Stimulated activated CD8-positive, alpha-beta memory T cell treated with anti-CD3 and anti-CD28 coated beads, Interleukin-4, amount 100 ng/mL, for 4 hours (primary cell): ENCODE measurements at places on chromosomes 6 and 20.

- no peak for DNase-seq
These were observed 16.3 kb upstream of the SERPINB9 start for GRCh38 chr6:2919401-2919800.

- DNase-seq: no peak
These were observed 15.6 kb downstream of the ENPP1 start for GRCh38 chr6:131823276-131823902.

GRCh38 chr20:44990957-44991356 is 24.6 kb downstream of the STK4 start:
- no peak for DNase-seq

DNA sequence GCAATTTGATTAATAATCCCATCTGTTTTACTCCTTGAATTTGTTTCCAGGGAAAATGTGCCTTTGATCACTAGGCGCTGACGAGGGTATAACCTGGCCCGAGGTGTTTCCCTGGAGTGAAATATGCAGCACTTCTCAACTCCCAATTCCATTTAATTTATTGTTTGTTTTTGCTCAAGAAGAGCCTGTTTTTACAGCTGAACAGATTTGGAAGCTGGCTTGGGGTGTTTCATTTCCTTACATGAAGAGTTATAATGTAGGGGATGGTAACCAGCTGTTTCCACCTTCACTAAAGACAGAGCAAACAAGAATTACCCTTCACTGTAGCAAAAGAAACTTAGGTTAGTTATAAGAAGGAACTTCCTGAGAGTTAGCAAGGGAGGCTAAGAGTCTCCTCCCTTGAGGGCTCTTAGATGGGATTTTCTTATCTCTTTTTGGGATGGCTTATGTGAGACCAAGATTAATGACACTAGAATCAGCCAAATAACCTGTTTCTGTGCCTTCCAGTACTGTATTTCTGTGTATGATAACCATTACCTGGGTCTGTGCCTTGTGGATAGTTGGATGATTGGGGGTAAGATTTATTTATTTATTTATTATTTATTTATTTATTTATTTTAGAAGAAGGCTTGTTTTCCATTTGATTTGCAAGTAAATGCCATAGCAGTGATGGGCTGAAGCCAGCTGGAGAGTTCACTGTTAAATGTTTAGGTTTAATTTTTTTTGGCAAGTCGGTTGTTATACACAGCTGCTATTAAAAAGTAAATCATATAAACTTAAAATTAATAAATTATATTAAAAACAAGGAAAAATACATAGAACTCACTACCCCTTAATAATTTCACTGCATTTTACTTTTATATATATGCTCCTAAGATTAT is 162.2 kb upstream of the BMP2 start:
- no peak for DNase-seq

DNA sequence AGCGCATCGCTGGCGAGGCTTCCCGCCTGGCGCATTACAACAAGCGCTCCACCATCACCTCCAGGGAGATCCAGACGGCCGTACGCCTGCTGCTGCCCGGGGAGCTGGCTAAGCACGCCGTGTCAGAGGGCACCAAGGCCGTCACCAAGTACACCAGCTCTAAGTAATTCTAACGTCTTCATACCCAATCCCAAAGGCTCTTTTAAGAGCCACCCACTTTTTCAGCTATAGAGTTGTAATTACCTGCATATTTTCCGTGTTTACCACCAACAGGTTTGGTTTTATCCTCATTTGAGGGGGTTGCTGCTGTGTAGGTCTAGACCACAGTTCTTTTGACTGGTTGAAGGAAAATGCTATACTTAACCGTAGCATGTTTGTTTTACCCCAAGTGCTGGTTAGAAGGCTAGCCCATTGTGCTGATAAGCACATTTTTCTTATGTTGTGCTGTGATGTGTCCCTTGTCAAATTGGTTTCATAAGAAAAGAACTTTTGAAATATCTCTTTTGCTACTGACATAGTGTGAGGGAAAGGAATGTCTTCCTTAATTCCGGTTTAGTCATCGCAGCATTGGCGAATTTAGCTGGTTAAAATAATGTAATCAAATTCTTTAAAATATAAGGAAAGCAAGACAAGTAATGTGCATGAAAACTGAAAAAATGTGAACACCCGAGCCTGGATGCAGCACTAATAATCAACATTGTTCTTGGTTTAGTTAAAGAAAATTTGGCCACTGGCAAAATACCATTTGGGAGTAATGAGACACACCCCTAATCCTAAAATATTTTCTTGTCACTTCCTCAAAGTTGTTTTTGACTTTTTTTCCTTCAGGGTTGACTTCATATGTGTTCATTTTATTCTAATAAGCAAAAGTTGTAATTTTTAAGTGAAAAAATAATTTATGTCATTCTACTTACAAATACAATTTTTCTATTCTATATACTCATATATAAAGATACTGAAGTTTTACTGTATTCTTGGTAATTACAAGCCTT is 112.8 kb downstream of the HFE start:
- no peak for DNase-seq

GRCh38 chr6:140071601-140072062 is 697.2 kb upstream of the CITED2 start:
- no peak for DNase-seq

DNA sequence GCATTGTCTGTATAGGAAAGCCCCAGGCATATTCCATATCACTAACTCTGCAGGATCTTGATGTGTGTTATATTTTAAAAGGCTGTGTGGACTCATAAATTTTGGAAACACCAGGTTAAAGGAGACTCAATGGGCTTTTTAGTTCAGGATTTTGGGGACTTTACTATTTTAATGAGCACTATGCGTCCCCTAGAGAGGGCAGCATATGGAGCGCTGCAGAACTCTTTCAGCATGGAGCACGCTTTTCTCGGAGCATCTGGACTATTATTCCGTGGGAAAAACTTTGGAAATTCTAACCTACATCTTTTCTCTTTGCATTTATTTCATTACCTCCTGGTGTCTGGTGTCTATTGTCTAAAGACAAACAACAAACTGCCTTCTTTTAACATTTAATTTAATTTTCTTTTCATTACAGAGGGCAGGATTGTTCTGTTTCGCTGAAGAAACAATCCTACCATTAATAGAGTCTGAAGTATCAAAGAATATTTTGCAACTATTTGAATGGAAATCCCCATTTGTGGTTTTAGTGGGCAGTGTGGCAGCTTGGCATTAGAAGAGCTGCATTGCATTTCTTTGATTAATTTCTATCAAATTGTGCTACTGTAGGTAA is 399.9 kb upstream of the HSF2 start:
- DNase-seq: no peak

DNA sequence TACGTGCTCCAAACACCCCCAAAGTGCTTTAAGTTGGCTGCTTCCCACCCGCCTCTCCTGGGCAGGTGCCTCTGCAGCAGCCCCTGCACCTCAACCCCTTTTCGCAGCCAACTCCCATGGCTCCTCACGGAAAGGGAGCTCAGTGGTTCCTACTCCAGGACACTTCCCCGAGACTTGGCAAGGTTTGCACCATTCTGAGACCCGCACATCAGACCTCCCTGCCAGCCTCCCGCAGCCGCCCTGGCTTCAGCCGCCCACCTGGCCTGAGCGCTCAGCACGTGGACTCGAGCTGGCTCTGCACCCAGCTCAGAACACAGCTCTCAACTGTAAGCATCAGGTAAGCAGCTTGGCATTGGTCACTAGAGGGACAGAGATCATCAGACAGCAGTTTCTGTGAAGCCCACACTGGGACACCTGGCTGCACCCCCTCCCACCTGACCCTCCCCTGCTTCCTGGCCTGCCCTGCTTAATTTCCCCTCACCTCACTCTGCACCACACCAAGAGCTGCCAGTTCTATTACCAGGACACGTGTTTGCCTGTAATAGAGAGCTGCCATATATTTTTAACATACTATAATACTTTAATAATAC is 28.5 kb downstream of the GMDS start:
- DNase-seq: no peak

GRCh38 chr20:59571151-59571550 is 33.2 kb upstream of the PHACTR3 start:
- DNase-seq: no peak
